ENCODE measurements at places on chromosomes 6 and 20.

GRCh38 chr6:53630533-53631226, 34.9 kb downstream of the KLHL31 start:
- no peak for DNase-seq

DNA sequence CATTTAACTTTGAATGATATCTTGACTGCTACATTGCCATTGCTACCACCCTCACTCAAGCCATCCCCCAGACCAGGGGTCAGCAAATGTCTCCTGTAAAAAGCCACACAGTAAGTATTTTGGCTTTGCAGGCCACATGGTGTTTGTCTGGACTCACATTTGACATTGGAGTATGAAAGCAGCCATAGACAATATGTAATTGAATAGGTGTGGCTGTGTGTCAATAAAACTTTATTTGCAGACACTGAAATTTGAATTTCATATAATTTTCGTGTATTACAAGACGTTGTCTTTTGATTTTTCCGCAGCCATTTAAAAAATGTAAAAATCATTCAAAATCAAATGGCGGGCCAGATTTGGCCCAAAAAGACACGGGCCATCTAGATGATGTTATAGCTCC, 36.3 kb upstream of the OCSTAMP start:
- no peak for DNase-seq

DNA sequence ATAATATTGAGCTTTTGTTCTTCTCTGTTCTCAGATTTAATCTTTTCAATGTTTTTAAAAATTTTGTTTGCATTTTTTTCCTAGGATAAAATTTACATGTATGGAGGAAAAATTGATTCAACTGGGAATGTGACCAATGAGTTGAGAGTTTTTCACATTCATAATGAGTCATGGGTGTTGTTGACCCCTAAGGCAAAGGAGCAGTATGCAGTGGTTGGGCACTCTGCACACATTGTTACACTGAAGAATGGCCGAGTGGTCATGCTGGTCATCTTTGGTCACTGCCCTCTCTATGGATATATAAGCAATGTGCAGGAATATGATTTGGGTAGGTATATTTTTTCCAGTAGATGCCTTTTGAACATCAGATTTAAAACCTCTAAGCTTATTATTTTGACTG, 89.8 kb downstream of the ATRN start:
- DNase-seq = no peak

- DNase-seq = no peak
Observed at GRCh38 chr6:169826697-169827096, 75.3 kb downstream of the ERMARD start.

- DNase-seq = no peak
Observed at GRCh38 chr6:5851261-5851757, 155.4 kb downstream of the NRN1 start.

Data from stimulated activated CD8-positive, alpha-beta memory T cell treated with anti-CD3 and anti-CD28 coated beads, Interleukin-4, amount 100 ng/mL, for 1 hour (primary cell).